Effector CD8-positive, alpha-beta T cell (primary cell): ENCODE measurements at places on chromosomes 4 and X.

GRCh38 chr4:138702190-138702824 lies 313.3 kb upstream of the NOCT start:
- DNase-seq = no peak

GRCh38 chrX:13688958-13689740 lies at the start of gene RAB9A:
Gene RAB9A, plus strand, starts transcription at chrX:13689128. Its CDS starts 19,619 bp downstream, at chrX:13708747.
- peak; percentile 74 for DNase-seq

GRCh38 chrX:151985955-151986354 lies 11.5 kb upstream of the GABRE start:
- DNase-seq = no peak

- no peak for DNase-seq
Measured at GRCh38 chr4:45100956-45101818, 374.8 kb upstream of the GNPDA2 start.

DNA sequence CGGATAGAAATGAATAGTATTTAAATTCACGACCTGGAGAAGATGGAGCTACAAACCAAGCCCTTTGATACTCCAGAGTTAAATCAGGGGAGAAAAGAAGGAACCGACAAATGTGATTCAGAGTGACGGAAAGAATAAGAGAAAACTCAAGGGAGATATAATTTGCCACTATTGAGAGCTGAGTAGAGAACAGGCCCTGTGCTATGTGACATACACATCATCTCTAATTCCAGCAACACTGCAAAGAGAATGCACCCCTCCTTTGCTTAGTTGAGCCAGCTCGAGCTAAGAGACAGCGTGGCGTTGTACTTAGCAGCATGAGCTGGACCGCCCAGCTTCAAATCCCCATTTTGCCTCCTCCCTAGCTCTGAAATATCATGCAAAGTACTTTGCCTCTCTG lies 266.4 kb upstream of the TENM3 start:
- no peak for DNase-seq

- DNase-seq = no peak
Measured at GRCh38 chrX:97402333-97402732, 518.6 kb downstream of the RPA4 start.

GRCh38 chr4:41545238-41545637 lies 7.3 kb downstream of the LIMCH1 start:
- no peak for DNase-seq

DNA sequence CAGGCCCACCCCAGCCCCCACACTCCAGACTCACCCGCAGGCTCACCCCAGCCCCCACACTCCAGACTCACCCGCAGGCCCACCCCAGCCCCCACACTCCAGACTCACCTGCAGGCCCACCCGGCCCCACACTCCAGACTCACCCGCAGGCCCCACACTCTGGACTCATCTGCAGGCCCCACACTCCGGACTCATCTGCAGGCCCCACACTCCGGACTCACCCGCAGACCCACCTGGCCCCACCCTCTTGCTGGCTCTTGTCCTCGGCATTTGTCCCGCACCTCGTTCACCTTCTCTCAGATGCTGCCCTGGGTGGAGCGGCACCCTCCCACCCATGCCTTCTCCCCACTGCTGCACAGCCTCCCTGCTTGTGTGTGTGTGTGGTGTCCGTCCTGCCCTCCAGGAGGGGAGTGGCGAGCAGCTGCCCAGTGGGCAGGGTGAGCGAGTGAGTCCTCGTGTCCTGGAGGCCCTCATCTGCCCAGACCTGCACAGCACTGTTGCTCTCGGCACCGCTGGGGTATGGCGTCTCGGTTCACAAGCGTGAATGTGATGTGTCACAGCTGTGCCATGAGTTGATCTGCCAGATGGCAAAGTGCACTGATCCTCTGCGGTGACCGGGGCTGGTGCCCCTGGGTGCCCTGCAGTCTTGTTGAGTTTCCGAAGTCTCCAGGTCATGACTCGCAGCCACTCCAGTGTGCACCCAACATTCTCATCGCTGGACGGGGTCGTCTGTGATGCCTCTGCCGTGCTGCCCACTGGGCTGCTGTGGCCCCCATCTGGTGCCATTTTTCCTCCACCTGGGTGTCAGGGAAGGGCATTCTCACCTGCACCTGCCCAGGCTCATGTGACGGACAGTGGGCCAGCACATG lies 27.7 kb downstream of the MAEA start:
- DNase-seq = no peak
